ENCODE measurements at places on chromosomes 3 and 15. TPM values are rescaled to one million over a fixed set of nuclear protein-coding genes. Genes with fewer than 3 reads are reported as not detected.

FMN1 gene
- 6.6 TPM for total RNA-seq

SLC28A1 gene
- 0.47 TPM for total RNA-seq

GRCh38 chr3:16494814-16495431 lies 18.6 kb downstream of the RFTN1 start:
- H3K27me3 ChIP-seq: no peaks in the 10 kb centered on the region
- H3K36me3 ChIP-seq: no peaks in the 10 kb centered on the region
- H3K4me3 ChIP-seq: no peak overlapping the region
- no peak overlapping the region for H3K27ac ChIP-seq
- no peaks in the 10 kb centered on the region for H3K4me1 ChIP-seq

GRCh38 chr3:9111417-9111816 lies 138.0 kb downstream of the SRGAP3 start:
- no peak overlapping the region for H3K4me3 ChIP-seq
- H3K36me3 ChIP-seq: no peaks in the 10 kb centered on the region
- H3K27ac ChIP-seq: no peak overlapping the region
- no peak for DNase-seq

GRCh38 chr15:76150971-76151598 lies 91.3 kb downstream of the TMEM266 start:
- H3K27me3 ChIP-seq: no peaks in the 10 kb centered on the region
- H3K4me3 ChIP-seq: no peak overlapping the region
- no peak for DNase-seq
- peak overlapping the region; percentile 65 for H3K27ac ChIP-seq

All from gastrocnemius medialis (tissue), 4 donors.